Activated CD8-positive, alpha-beta T cell treated with anti-CD3 and anti-CD28 coated beads, Interleukin-2, amount 10 ng/mL, durations not matched to agents 7 days and 5 days (primary cell): ENCODE measurements at places on chromosomes 13 and 19. TPM values are rescaled to one million over a fixed set of nuclear protein-coding genes. Genes with fewer than 3 reads are reported as not detected.

GRCh38 chr13:48505597-48506091 is 27.2 kb downstream of the RCBTB2 start:
- H3K27ac ChIP-seq, result peak overlapping the region; percentile 90
- H3K4me1 ChIP-seq, result peaks cover 90% of the 10 kb centered on the region
- H3K36me3 ChIP-seq, result peaks cover 89% of the 10 kb centered on the region
- no peaks in the 10 kb centered on the region for H3K27me3 ChIP-seq
- peak; percentile 84 for DNase-seq
- peak overlapping the region; percentile 50 for H3K4me3 ChIP-seq

- H3K36me3 ChIP-seq, result no peaks in the 10 kb centered on the region
- H3K27me3 ChIP-seq, result peaks cover 4% of the 10 kb centered on the region
- no peak for DNase-seq
Observed at GRCh38 chr13:50463719-50464118, 379.8 kb downstream of the DLEU7 start.

Gene TFDP1
- total RNA-seq, result 191 TPM

GRCh38 chr13:52029569-52029968 is 5.1 kb downstream of the UTP14C start:
- no peak for DNase-seq
- H3K4me1 ChIP-seq, result peaks cover 5% of the 10 kb centered on the region
- no peak overlapping the region for H3K4me3 ChIP-seq
- peaks cover 50% of the 10 kb centered on the region for H3K36me3 ChIP-seq
- H3K27ac ChIP-seq, result no peak overlapping the region
- H3K27me3 ChIP-seq, result no peaks in the 10 kb centered on the region

- H3K4me1 ChIP-seq, result no peaks in the 10 kb centered on the region
- no peaks in the 10 kb centered on the region for H3K27me3 ChIP-seq
- no peak overlapping the region for H3K4me3 ChIP-seq
- H3K36me3 ChIP-seq, result peaks cover 47% of the 10 kb centered on the region
- H3K27ac ChIP-seq, result no peak overlapping the region
- DNase-seq, result no peak
Observed at GRCh38 chr19:6414793-6415590, 9.6 kb downstream of the KHSRP start.

Gene FBXW9
- 6.0 TPM for total RNA-seq

DNA sequence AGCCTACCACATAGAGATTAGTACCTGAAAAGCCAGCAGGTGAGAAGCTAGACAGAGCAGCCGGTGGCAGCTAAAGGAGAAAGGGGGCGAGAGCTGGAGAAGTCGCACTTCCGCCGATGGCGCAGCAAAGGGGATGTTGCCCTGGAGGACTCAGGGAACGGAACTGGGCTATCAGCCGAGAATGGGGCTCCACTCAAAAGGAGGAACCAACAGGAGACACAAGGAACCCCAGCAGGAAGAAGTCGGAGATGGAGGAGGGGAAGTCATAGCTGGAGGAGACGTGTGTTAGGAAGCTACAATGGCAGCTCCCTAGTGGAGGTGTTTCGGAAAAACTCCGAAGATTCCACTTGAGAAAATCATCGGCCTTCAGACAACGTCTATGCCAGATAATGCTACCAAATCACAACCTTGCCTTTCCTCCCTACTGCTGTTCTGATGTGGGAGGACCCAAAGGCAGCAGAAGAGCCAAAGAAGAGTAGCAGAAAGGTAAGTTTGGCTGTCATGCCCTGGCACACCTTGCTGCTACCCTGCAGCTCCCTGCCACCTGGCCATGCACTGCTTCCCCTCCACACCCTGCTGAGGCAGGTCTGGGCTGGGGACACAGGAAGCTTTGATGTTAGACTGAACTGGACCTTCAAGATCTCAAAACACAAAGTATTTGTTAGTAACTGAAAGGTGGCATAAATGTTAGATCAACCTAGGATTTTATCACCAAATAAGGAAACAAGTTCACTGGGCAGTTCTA is 127.9 kb downstream of the DLEU7 start:
- no peak overlapping the region for H3K4me3 ChIP-seq
- H3K27me3 ChIP-seq, result peaks cover 16% of the 10 kb centered on the region
- H3K36me3 ChIP-seq, result no peaks in the 10 kb centered on the region
- no peak for DNase-seq

Gene IGFLR1
- total RNA-seq, result 37.1 TPM

DNA sequence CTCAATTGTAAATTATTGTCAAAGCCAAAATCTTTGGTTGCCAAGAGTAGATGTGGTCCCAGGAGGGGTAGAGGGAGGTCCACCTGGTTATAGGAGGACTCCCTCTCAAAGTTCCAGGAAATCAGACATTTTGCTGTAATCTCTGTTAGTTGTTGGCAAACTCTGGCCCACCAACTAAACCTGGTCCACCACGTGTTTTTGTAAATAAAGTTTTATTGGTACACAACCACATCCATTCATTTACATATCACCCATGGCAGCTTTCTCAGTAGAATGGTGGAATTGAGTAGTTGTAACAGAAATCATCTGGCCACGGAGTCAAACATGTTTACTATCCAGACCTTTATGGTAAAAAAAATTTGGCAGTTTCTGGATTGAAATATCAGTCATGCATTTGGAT is 70.6 kb downstream of the ZNF557 start:
- H3K36me3 ChIP-seq, result no peaks in the 10 kb centered on the region
- no peak overlapping the region for H3K4me3 ChIP-seq
- no peaks in the 10 kb centered on the region for H3K4me1 ChIP-seq
- H3K27ac ChIP-seq, result no peak overlapping the region
- DNase-seq, result no peak

Gene ZNF155
- 3.0 TPM for total RNA-seq
